D341Med (cell line): ENCODE measurements at places on chromosomes 1 and 21.

GRCh38 chr1:151843398-151843797 is 3.8 kb upstream of the C2CD4D start:
- DNase-seq, result no peak

DNA sequence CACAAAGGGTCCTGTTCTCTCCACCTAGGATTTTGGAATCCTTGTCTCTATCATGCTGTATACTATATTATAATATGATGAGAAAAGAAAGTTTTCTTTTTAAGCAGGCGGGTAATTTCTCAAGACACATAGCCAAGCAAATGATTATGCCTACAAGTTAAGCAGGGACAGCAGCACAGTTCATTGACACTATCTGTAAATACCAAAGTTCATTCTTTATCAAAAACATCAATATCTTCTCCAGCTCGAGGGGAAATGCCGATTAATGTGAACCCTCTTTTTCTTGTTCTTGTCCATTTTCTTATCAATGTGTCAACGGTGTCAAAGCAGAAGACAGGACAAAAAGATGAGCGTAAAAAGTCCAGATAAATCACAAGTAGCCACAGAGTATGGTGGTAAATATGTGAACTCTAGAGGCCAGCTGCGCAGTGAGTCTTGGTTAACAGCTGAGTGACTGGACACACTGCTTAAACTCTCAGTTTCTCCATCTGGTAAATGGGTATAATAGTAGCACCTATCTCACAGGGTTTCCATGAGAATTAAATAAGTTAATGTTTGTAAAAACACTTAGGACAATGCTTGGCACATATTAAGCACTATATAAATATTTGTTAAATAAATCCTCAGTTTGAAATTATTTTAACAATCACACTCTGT is 30.9 kb downstream of the LPAR3 start:
- DNase-seq, result no peak

DNA sequence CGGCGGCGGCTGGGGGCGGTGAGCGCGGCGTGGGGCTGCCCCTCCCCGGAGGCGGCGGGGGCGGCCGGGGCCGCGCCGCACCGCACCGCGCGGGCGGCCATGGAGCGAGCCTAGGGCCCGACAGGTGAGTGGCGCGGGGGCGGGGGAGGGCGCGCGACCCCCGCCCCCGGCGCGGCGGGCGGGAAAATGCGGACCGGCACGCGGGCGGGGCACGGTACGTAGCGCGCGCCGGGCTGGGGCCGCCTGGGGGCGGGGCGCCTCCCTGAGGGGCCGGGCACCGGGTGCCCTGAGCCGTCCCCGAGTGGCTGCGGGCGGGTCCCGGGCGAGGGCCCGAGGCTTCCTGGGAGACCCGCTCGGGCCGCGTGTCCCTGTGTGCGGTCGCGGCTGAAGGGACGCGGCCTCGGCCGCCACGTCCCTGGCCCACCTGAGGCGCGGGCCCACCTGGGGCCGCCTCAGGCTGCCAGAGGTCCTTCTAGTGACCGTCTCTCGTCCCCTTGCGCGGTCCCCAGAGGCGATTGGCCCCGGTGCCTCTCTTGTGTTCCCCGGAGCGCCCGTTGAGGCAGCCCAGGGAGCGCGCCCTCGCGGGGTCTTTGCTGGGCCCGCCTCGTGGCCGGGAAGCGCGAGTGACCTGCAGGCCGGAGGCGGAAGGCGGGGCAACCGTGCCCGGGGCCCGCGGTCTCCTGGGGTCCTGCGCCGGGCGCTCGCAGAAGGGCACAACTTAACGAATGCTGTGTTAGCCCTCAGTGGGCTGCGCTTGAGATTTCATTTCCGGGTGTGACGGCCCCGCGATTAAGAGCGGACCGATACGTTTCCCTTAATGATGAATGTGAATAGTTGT is 500 bp downstream of the FAM20B start:
- DNase-seq, result peak; percentile 98

GRCh38 chr1:203511513-203511912 is 17.6 kb downstream of the OPTC start:
- DNase-seq, result no peak

DNA sequence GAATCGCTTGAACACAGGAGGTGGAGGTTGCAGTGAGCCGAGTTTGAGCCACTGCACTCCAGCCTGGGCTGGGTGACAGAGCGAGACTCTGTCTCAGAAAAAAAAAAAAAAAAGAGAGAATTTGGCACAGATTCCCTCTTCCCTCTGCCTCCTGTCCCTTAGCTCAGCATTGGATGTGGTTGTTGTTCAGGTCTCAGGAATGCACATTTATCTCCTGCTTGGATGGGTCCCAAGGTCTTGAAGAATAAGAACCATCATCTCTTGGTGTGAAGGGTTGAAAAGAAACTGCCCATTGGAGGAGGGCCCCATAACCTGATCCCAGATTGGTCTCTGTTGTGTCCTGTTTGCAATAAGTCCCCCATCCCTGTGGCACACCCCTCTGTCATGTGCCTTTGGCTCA is 34.9 kb downstream of the UBIAD1 start:
- DNase-seq, result no peak

- DNase-seq, result no peak
Observed at GRCh38 chr21:36627242-36627641, 71.7 kb upstream of the SIM2 start.

DNA sequence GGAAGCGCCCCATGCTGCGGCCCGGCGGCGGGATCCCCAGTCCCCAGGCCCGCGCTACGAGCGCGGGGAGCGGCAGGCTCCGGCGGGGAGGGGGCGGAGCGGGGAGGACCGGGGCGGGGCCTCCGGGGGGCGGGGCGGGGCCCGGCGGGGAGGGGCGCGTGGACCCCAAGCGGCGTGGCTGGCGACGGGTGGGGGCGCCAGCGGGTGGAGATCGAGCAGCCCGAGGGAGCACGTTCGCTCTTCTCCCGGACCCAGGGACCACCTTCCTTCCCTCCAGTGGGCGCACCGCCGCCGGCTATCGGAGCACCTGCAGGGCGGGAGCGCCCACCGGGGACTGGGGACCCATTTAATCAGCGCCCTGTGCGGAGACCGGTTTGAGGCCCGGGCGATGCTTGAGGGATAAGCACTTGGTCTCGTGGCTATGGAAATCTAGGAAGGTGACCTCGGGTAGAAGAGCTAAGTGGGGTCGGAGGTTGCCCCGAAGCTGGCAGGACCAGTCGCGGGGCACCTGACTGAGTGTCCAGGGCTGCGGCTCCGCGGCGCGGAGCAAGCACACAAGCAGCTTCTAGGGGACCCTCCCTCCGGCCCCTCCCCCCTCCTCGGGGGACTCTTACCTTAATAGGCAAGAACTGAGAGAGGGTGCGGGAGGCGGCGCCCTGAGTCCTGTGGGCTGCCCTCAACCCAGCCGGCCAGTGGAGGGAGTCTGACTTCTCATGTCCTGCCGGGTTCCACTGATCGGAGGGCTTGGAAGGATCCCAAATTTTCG is at the start of gene TSPAN2:
Gene TSPAN2 (minus strand): TSS at position 84 of the 766 bp plus-strand sequence. CDS start 71 bp downstream, at position 13.
- DNase-seq, result peak; percentile 57

GRCh38 chr1:214220891-214221290 is 60.1 kb upstream of the SMYD2 start:
- no peak for DNase-seq

GRCh38 chr1:180954005-180954800 is 41.5 kb downstream of the KIAA1614 start:
- peak; percentile 59 for DNase-seq

- no peak for DNase-seq
Observed at GRCh38 chr21:31987696-31988095, 114.9 kb downstream of the HUNK start.

- no peak for DNase-seq
Observed at GRCh38 chr21:43637530-43638158, 21.6 kb downstream of the HSF2BP start.

DNA sequence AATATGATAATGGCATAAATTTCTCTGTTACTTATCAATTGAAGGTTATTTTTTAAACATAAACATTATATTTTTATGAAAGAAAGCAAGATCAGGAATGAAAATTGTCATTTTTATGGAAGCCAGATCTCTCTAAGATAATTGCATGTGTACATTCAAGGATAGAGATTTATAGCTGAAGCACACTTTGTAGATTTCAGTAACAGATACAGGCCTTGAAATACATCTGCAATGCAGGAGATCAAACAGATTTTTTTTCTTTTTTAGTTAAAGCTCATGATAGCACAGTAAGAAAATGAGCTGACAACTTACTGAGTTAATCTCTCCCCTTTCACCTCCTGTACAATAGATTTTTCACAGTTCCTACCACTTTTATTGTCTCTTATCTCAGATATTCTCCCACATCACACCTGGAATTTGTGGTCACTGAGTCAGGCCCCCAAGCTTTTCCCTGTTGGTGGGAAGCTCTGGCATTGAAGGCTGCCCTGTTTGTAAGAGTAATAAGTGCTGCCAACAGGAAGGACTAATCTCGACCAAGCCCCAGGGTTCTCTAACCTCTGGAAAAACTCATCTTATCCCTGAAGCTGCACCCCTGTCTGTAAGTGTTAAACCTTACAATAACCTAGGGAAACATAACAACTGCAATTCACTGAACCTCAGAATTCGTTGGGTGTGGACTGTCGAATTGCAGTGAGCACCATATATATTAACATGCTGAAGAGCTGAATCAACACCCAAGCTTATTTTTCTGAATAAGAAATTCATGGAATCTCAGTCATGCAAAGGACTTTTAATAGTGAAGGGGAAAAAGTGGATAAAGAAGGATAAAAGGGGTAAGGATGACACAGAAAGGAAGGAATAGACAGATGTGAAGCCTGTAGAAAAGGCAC is 599.0 kb downstream of the LMO4 start:
- DNase-seq, result no peak

- no peak for DNase-seq
Observed at GRCh38 chr21:45177039-45177438, 102.7 kb downstream of the ADARB1 start.

DNA sequence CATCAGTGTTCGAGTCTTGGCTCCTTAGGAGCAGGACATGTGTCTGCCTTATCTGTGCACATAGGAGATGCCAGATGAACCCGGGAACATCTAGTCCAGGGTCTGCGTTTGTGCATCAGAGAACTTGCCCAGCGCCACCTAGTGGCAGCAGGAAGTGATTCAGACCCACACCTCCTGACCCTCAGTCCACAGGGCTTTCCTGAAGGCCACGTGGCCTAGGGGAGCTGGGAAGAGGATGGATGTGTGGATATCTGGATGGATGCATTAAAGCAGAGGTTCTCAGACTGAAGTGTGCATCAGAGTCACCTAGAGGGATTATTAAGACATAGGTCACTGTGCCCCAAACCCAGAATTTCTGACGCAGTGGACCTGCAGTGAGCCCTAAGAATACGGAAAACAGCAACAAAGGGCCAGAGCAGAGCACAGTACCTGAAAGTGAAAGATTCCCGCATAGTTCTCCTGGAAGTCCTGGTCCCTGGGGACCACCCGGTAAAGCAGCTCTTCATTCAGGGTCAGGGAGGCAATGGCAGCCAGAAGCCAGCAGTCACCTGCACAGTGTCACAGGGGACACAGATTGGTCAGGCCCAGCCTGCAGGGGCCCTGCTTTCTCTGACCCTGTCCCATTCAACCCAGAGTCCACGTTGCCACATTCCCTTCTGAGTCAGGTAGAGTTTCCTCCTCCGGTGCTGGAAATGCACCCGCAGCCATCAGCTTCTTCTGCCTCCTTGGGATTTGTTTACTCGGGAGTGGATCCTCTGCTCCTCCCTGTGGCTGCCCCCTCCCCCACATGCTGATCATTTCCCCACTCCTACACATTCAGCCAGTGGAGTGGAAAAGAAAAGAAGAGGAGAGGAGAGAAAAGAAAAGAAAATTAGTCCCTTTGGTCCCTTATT is 37.0 kb downstream of the CAPN8 start:
- DNase-seq, result peak; percentile 67

GRCh38 chr1:17731460-17731859 is 23.7 kb upstream of the ACTL8 start:
- no peak for DNase-seq

- no peak for DNase-seq
Observed at GRCh38 chr1:236282425-236282716, 613 bp upstream of the ERO1B start.

- no peak for DNase-seq
Observed at GRCh38 chr21:45390831-45391742, 13.9 kb upstream of the COL18A1 start.

GRCh38 chr1:26081267-26082019 is 14.0 kb upstream of the TRIM63 start:
- no peak for DNase-seq

DNA sequence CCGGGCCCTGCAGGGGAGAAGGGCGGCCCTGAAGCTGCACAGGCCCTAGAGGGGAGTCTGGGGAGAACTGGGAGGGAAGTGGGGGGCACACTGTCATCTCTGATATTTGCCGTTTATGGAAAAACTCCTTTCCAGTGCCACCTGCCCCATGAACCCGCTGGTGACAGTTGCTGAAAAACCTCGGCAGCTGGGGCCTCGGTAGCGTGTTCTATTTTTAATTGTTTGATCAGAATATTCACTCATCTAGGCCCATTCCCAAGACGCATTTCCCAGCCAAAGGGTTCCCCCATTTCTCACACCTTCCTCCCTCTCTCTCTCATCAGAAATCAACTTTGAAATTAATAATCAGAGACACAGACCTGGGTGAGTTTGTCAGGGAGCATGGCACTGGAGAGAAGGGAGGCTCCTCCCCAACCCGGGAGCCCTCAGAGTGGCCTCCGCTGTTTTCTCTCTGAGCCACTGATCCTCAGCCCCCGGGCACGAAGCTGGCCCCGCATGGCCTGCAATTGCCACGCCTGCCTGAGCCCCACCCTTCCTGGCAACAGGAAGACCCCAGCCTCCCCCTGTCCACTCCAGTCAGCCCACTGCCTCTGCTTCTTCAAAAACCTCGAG is 111.1 kb downstream of the CASZ1 start:
- DNase-seq, result no peak

- no peak for DNase-seq
Observed at GRCh38 chr21:37075214-37075770, 2.2 kb downstream of the TTC3 start.

DNA sequence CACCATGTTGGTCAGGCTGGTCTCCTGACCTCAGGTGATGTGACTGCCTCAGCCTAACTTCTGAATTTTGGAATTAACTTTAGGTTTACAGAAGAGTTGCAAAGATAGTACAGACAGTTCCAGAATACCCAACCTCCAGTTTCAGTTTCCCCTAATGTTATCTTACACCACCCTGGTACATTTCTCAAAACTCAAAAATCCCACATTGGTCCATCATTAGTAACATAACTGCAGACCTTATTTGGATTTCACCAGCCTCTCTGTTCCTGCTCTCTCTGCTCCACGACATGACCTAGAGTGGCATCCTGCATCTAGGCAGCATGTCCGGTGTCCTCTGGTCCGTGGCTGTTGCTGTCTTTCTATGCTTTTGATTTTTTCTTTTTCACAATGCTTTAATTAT is 5.0 kb upstream of the ZC3H12A start:
- DNase-seq, result no peak

DNA sequence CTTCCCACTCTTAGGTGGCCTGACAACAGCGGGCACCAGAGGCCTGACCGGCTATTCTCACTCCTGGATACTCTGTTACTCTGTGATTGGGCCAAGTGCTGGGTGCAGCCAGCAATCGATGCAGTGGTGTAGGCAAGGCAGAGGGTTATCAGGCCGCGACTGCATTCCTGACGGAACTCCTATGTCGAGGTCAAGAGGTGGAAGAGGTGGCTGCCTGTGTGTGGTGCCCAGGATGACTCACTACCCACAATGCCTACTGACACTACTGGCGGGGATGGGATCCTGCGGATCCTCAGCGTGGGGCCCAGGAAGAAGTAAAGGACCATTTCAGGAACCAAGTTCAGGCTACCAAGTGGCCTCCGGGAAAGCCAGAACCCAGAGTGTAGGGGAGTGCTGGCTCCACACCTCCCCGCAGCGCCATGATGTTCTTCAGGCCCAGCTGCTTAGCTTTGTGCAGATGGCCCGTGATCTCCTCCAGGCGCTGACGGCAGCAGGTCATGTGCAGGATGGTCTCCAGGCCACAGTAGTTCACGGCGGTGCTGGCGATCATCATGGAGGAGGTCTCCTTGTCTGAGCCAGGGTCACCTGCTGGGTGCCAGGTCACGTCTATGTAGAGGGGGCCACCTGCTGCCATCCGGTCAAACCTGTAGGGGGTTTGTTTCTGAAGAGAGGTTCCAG is 4.9 kb downstream of the MTHFR start:
- no peak for DNase-seq
